CD4-positive, alpha-beta T cell treated with Interleukin-17A for 4 hours (primary cell): ENCODE measurements at places on chromosomes 7 and 10.

DNA sequence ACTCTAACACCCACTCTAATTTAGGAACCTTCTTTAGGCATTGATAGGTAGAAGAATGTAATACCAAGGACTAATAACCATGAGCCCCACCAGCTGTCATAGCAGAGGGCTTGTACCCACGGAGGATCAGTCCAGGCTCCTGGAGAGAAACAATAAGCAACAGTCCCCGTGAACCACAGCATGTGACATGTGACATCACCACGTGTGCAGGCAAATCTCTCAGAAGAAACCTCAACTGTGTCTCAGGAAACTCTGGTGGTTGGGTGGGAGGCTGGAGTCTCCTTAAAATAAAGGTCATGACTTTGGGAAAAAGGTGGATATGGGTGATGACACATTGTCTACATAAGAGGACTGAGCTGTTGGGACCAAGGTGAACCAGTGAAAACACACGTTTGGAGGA is 653.9 kb upstream of the FOXK1 start:
- DNase-seq: no peak

GRCh38 chr7:103843689-103844480 is 145.6 kb downstream of the RELN start:
- DNase-seq: no peak

DNA sequence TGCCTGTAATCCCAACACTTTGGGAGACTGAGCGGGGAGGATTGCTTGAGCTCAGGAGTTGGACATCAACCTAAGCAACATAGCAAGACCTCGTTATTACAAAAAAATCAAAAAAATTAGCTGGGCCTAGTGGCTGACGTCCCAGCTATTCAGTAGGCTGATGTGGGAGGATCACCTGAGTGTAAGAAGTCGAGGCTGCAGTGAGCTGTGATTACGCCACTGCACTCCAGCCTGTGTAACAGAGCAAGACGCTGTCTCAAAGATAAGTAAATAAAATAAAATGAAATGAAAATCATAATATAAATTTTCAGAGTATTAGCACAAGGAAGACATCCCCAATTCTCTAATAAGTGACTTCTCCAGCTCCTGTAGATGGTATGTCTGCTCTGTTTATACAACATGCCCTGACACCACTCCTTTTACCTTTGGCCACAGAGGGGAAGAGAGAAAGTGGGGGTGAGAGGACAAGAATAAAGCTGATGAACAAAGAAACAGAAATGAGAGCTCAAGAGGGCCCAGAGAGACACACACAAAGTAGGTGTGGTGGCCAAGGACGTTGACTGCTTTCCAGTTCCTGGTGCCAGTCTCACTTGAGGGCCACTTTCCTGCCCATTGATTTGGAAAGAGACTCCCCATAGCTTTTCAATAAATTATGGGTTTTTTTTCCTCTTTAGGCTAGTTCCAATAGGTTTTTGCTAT is 62.9 kb downstream of the PTTG1IP2 start:
- DNase-seq: no peak

DNA sequence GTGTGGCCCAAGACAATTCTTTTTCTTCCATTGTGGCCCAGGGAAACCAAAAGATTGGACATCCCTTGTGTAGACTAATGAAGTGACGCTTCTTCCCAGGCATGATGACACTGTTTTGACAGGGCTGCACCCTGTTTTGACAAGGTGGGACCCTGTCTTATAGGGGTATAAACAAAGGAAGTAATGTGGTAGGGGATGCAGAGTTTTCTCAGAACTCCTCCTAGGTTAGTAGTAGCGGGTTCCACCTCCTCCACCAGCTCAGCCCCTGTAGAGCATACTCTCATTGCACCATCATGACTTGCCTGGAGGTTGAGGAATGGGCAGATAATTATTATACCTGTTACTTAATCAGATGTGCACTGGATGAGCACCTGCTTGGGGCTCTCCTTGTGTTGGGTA is 123.1 kb downstream of the CCNY start:
- DNase-seq: no peak

- DNase-seq: no peak
Measured at GRCh38 chr7:84422790-84423189, 228.2 kb upstream of the SEMA3A start.

- DNase-seq: no peak
Measured at GRCh38 chr10:99233689-99234037, 2.0 kb downstream of the HPSE2 start.

GRCh38 chr10:11135709-11136108 is 118.0 kb downstream of the CELF2 start:
- no peak for DNase-seq
